ENCODE measurements at places on chromosomes 16 and 17.

GRCh38 chr16:24701521-24701951 lies 27.9 kb upstream of the TNRC6A start:
- no peak for DNase-seq

GRCh38 chr16:411576-412265 lies 10.0 kb downstream of the DECR2 start:
- DNase-seq: no peak

DNA sequence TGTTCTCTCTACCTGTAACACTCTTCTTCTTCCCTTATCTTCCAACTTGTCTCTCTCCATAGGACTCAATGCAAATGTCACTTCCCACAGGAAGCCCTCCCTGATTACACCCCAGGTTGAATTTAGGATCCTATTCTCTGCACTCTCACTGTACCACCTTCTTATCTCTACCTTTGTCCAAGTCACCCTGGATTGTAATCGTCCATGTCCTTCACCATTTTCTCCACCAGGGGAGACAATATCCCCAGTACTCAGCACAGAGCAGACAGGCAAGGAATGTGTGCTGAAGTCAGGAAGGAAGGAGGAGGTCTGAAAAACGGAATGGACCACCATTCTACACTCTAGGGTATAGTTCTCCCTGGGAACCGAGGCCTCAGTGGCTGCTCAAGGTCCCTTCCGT lies 14.2 kb downstream of the C16orf82 start:
- no peak for DNase-seq

GRCh38 chr16:71956486-71956885 lies 43.7 kb downstream of the PKD1L3 start:
- DNase-seq: no peak

DNA sequence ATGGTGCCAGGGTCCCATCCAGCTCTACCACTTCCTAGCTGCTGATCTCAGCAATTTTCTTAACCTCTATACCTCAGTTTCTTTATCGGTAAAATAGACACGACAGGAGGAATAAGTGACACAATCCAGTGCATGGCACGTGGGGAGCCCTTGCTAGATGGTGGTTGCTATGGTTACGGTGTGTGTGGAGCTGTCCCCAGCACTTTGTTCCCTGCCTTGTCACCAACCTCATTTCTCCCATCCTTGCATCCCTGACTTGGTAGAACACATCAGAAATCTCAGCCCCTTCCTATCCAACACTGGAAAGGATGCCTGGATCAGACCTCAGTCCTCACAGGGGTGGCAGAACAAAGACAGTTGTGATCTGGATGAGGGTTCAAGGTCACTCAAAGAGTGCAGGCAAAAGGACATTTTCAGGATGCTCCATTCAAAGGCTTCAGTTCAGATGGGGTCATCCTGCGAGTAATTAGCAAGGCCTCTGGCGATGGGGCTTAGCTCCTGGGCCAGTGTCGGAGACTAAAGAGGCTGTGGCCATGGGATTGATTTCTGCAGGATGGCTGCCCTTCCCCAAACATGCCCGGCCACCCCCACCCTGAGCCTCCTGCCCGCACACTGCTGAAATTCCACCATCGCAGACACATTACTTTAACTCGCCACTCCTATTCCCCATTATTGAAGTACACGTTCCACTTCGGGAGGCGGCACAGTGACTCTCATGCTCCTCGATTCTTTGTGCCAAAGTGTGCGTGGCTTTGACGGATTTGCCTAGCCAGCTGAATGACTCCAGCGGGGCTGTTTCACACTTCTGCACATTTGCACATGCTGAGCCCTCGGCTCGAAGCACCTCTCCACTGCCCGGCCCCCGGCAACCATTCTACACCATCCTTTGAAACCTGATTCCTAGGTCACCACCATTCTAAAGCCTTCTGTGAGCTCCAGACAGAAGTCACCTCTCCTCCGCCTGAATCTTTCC lies 40.3 kb downstream of the WNT3 start:
- no peak for DNase-seq

GRCh38 chr16:56636616-56637413 lies 1.7 kb upstream of the MT1A start:
- DNase-seq: no peak

DNA sequence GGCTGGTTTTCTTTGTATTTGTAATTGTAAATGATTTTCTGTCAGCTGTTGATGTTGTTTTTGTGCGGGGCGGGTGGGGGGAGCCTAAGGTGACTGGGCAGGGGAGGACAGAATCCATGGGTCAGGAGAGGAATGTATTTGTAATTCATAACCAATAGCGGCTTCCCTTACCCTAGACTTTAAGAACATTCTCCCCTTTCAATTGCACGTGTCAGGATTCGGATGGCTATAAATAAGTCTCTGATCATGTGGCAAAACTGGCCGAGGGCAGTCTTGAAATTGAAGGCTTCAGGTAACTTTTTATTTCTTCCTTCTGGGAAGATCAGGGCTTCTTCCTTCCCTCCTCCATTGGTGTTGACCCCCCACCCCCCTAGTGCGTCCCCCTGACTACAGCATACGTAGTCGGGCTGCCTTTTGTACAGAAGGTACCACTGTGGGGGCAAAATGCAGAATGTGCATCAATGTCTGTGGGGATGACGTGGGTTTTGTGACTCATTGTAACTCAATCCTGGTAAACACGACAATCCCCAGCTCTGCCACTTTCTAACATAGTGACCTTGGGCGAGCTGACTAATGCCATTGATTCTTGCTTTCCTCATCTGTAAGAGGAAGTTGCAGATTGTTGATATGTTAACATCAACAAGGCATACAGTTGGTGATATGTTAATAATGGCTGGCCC lies 16.2 kb downstream of the MARCHF10 start:
- no peak for DNase-seq

DNA sequence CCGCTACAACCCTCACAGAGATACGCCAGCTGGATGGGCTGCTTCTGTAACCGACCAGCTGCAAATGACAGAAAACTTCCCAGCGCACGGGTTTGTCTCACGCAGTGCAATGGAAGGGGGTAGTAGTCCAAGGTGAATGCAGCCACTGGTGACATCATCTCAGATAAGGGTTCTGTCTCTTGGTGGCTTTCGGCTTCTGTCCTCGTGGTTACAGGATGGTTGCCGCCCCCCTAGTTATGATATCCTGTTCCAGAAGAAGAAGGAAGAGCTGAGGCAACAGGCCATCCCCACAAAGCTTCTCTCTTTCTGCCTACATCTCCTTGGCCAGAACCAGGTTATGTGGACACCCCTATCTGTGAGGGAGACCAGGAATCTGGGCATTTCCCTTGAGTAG lies 40.3 kb upstream of the BAHCC1 start:
- no peak for DNase-seq
